ENCODE measurements at places on chromosomes 1 and 21. TPM values are rescaled to one million over a fixed set of nuclear protein-coding genes. Genes with fewer than 3 reads are reported as not detected.

GRCh38 chr1:54347955-54348699 lies 58.1 kb downstream of the SSBP3 start:
- no peak overlapping the region for H3K4me3 ChIP-seq
- no peaks in the 10 kb centered on the region for H3K27me3 ChIP-seq
- H3K4me1 ChIP-seq: peaks cover 35% of the 10 kb centered on the region
- DNase-seq: no peak
- peaks cover 10% of the 10 kb centered on the region for H3K36me3 ChIP-seq

- no peaks in the 10 kb centered on the region for H3K4me1 ChIP-seq
Observed at GRCh38 chr1:7422966-7423365, 348.1 kb upstream of the VAMP3 start.

DNA sequence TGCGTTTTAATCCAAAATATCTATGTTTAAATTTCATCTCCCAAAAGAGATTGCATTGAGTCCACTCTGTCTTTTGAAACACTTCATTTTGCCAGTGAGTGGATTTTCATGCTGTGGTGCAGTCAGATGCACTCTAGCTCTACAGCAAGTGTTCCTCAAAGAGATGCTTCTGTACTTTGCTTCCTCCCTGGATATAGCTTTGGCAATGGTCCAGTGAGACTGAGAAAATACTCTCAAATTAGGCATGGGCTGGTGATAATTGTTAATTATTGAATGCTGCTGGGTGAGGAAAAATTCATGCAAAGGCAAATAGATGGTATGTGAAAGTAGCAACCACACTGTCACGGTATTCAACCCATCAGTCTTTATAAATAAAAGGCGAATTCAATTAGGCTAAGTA lies 396.9 kb downstream of the ADGRL2 start:
- H3K4me1 ChIP-seq: no peaks in the 10 kb centered on the region
- H3K36me3 ChIP-seq: no peaks in the 10 kb centered on the region
- no peaks in the 10 kb centered on the region for H3K27me3 ChIP-seq
- no peak overlapping the region for H3K4me3 ChIP-seq
- no peak for DNase-seq

S100A16 gene
- total RNA-seq: 0.82 TPM

DNA sequence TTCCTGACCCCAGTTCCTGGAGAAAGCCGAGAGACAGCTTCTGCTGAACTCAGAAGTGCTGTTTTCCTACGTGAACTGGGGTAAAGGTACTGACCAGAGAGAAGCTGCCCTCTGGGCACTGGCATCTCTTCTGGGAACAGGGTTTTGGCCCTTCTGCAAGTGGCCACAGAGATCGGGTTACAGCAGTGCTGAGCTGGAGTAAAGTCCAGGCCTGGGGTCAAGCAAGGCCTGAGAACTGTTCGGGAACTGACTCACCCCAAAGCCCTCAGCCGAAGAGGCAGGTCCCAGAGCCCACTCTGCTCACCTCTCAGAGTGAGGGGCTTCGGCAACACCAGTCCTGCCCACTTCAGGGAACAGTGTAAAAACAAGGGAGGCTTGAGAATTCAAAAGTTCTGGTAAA lies 177.2 kb upstream of the RUNX1 start:
- H3K4me1 ChIP-seq: peaks cover 31% of the 10 kb centered on the region
- no peak overlapping the region for H3K4me3 ChIP-seq
- no peaks in the 10 kb centered on the region for H3K27me3 ChIP-seq
- no peak for DNase-seq

- no peaks in the 10 kb centered on the region for H3K36me3 ChIP-seq
- H3K4me3 ChIP-seq: no peak overlapping the region
- no peaks in the 10 kb centered on the region for H3K4me1 ChIP-seq
- H3K27ac ChIP-seq: no peak overlapping the region
Observed at GRCh38 chr1:157176016-157176415, 37.8 kb upstream of the ETV3 start.

PGLYRP3 gene
- not detected for total RNA-seq

DNA sequence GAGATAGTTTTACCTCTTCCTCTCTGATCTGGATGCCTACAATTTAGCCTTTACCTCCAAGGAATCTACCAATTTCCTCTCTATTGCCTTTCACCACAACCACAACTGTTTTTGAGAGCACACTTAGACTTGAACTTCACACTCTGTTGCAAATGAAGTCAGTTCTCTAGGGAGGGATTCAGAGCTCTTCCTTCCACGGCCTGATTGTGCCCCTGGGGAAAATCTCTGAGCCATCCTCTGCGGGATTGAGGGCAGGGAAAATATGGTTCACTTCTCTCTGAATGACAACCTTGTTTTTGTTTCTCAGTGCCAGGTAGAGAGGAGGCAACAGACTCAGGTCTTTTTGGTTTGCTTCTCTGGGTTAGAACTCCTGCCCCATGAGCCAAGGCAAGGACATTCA lies 35.4 kb upstream of the BCL10 start:
- no peaks in the 10 kb centered on the region for H3K4me1 ChIP-seq
- no peaks in the 10 kb centered on the region for H3K36me3 ChIP-seq
- H3K27ac ChIP-seq: no peak overlapping the region
- no peaks in the 10 kb centered on the region for H3K27me3 ChIP-seq
- no peak overlapping the region for H3K4me3 ChIP-seq

CA6 gene
- 0.95 TPM for total RNA-seq

- H3K27ac ChIP-seq: no peak overlapping the region
- no peaks in the 10 kb centered on the region for H3K27me3 ChIP-seq
- no peaks in the 10 kb centered on the region for H3K36me3 ChIP-seq
- no peak overlapping the region for H3K4me3 ChIP-seq
- H3K4me1 ChIP-seq: no peaks in the 10 kb centered on the region
Observed at GRCh38 chr1:108533351-108534083, 26.4 kb upstream of the EEIG2 start.

KLF17 gene
- total RNA-seq: not detected

DNA sequence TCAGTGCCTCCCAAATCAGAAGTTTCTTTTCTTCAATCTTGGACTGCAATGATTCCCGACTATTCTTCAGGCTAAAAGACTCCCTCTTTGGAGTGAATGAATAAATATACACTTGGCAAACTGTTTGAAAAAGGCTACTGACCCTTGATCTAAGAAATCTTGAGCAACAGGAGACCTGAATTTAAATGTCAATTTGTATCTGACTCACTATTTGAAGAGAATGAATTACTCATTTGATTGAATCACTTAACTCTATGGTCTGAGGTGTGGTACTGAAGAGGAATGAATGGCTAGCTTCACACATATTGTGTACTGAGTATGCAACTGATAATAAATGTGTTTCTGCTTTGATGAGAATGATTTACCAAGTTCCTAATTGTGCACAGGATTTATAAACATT lies 4.6 kb upstream of the SMG7 start:
- H3K4me1 ChIP-seq: peaks cover 10% of the 10 kb centered on the region
- H3K36me3 ChIP-seq: no peaks in the 10 kb centered on the region
- no peak overlapping the region for H3K27ac ChIP-seq
- H3K4me3 ChIP-seq: no peak overlapping the region

DNA sequence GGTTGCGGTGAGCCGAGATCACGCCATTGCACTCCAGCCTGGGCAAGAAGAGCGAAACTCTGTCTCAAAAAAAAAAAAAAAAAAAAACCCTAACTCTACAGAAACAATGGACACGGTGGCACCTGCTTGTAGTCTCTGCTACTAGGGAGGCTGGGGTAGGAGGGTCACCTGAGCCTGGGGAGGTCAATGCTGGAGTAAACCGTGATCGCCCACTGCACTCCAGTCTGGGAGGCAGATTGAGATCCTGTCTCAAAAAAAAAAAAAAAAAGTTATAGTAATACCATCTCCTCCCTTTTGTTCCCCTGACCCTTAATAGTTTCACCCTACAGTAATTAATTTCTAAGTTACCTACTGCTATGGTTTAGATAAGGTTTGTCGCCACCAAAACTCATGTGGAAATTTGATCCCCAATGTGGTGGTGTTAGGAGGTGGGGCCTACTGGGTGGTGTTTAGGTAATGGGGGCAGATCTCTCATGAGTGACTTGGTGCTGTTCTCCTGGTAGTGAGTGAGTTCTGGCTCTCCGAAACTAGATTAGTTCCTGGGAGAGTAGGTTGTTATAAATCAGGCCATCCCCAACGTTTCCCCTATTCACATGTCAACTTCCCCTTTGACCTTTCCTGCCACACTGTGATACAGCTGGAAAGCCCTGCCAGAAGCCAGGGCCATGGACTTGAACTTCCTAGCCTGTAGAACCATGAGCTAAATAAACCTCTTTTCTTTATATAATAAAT lies 9.8 kb downstream of the FBXO42 start:
- peaks cover 3% of the 10 kb centered on the region for H3K36me3 ChIP-seq
- H3K27ac ChIP-seq: no peak overlapping the region
- H3K4me1 ChIP-seq: peaks cover 2% of the 10 kb centered on the region

AADACL3 gene
- total RNA-seq: not detected

SPRR2F gene
- not detected for total RNA-seq

- H3K4me3 ChIP-seq: no peak overlapping the region
- H3K4me1 ChIP-seq: no peaks in the 10 kb centered on the region
- no peaks in the 10 kb centered on the region for H3K27me3 ChIP-seq
- DNase-seq: no peak
- H3K27ac ChIP-seq: no peak overlapping the region
Observed at GRCh38 chr1:30986755-30987154, 78.2 kb upstream of the SDC3 start.

BEND5 gene
- 5.6 TPM for total RNA-seq

IGSF9 gene
- total RNA-seq: 0.06 TPM

DNA sequence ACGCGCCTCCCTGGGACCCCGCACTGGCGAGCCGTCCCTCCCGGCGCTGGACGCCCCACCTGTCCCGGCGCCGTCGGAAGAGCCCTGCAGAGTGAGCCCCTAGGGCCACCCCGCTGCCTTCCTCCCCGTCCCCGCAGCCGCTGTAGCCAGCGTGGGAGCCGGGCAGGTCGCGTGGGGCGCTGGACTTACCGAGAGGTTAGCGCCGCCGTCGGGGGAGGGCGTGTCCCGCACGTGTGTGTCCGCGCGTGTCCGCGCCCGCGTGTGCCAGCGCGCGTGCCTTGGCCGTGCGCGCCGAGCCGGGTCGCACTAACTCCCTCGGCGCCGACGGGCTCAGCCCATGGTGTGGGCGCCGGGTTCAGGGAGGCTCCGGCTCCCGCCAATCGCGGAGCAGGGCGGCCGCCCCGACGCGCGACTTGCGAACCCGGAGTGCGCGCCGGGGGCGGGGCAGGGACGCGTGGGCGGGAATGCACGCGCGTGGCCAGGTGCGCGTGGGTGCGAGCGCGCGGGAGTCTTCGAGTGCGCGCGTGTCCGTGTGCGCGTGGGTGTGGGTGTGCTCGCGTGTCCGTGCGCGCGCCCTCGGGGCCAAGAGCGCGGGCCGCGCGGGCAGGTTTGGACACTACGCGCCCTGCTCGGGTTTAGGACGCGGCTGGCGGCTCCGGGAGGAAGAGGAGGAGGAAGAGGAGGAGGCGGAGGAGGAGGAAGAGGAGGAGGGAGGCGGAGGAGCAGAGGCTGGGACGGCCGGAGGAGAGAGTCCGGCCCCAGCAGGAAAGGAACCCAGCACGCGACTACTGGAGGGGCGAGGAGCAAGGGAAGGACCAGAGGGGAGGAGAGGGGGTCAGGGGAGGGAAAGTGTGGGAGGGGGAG lies 145.2 kb upstream of the ETS2 start:
- no peak overlapping the region for H3K27ac ChIP-seq
- no peaks in the 10 kb centered on the region for H3K36me3 ChIP-seq
- H3K27me3 ChIP-seq: peaks cover 25% of the 10 kb centered on the region
- H3K4me1 ChIP-seq: peaks cover 14% of the 10 kb centered on the region
